ENCODE measurements at places on chromosomes 1 and 21. TPM values are rescaled to one million over a fixed set of nuclear protein-coding genes. Genes with fewer than 3 reads are reported as not detected.

DNA sequence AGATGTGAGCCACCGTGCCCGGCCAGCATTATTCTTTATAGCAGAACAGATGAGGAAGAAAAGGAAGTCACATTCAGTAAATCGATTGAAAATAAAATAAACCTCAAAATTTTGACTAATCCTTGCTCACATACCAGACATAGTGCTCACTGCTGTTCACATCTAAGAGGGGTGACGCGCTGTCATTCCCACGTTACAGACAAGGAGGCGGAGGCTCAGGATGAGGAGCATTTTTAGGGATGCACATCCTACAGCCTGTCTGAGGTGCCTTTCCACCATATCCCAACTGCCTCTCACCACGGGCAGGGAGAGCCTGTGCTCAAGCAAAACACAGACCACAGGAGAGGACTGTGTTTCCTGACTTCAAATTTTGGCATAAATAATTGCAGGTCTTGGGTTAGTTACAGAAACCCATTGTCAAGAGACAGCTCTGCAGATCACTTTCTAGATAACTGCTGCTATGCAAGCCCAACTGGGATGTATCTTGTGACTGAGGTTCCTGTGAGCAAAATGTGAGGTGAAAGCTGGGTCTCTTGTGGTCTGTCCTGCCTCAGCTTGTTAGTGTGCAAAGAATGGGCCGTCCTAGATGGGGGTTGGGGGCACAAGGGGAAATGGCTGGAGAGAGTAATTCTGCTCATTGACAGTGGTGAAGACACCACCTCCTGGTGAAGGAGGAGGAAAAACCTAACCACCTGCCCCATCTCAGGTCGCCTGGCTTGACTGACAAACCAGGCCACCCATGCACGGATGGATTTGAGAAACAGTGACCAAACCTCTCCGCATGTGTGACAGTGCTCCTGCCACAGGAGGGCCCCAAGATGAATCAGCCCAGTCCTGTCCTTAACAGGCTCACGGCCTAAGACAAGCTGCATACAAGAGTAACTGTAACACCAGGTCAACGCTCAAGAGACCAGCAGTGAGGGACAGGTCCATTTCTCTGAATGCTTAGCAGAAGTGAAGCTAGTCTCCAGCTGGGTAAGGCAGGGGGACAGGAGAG lies 8.2 kb downstream of the TNN start:
- no peak for DNase-seq

- no peak for DNase-seq
Measured at GRCh38 chr1:160548960-160549664, 26.1 kb upstream of the SLAMF6 start.

The NECAP2 gene
- total RNA-seq: 53.1 TPM

DNA sequence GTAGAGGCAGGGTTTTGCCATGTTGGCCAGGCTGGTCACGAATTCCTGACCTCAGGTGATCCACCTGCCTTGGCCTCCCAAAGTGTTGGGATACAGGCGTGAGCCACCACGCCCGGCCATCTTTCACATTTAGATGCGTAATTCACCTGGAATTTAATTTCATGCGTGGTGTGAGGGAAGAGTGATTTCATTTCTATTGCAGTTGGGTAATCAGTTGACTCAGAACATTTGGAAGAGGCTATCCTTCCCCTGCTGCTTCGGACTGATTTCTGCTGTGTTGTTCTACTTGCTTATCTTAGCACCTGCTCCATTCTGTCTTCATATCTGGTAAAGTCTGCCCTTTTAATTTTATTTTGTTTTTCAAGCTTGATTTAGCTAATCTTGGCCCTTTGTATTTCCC lies 19.1 kb downstream of the DIP2A start:
- no peak for DNase-seq

- DNase-seq: peak; percentile 70
Measured at GRCh38 chr1:147627435-147628110, 42.8 kb downstream of the ACP6 start.

DNA sequence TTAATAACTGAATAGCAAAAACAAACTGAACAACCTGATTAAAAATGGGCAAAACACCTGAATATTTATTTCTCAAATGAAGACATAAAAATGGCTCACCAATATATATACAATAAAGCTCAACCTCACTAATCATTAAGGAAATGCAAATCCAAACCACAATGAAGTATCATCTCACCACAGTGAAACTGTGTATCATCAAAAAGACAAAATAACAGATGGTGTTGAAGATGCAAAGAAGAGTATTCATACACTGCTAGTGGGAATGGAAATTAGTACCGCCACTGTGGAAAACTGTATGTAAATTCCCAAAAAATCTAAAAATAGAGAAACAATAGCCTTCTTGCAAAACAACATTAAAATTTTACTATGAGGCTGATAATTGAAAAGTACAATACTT lies 1660.1 kb upstream of the B3GALT2 start:
- DNase-seq: no peak

- DNase-seq: peak; percentile 65
Measured at GRCh38 chr1:210347112-210347511, 18.4 kb downstream of the HHAT start.

The PLCH2 gene
- total RNA-seq: 6.0 TPM

GRCh38 chr1:166895766-166896165 lies 19.7 kb upstream of the TADA1 start:
- no peak for DNase-seq

The CHIA gene
- not detected for total RNA-seq

The C1QC gene
- not detected for total RNA-seq

DNA sequence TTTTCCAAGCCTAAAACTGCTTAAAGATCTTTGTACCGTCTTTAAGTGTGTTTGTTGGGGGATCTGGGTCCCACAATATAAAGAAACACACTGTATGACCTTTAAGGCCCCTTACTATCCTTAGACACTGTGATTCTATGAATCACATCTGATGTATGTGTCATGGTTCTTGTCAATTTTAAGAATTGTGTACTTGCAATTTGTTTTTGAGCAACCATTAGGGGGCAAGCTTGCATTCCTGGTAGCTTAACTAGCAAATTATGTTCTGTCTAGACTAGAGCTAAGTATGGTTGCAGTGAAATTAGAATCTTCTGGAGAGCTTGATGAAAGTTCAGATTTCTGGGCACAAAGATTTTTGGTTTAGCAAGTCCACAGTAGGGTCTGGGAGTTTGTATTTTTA lies 219.5 kb downstream of the TPR start:
- DNase-seq: no peak

GRCh38 chr21:35467566-35467965 lies 418.5 kb upstream of the RUNX1 start:
- DNase-seq: no peak

DNA sequence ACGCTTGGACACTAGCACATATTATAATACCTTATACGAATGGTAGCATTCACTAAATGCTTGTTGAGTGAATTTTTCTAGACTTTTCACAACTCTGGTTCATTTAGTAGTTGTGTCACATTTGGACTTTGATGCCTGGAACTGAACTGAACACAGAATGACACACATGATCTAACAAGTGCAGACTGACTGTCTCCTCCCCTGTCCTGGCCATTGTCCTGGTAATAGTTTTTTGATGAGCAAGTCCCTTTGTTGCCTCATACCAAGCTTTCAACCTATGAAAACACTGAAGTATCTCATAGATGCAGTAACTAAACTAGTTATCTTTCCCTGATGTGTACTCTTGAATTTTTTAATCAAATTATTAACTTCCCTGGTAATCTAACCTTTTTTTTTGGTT lies 66.4 kb downstream of the LRRC8D start:
- no peak for DNase-seq

The EDARADD gene
- total RNA-seq: 3.0 TPM

- DNase-seq: no peak
Measured at GRCh38 chr1:157566484-157567300, 14.4 kb upstream of the FCRL5 start.

The KMO gene
- 0.18 TPM for total RNA-seq

- DNase-seq: peak; percentile 66
Measured at GRCh38 chr1:2072109-2072806, 22.0 kb downstream of the PRKCZ start.

The ZDHHC18 gene
- total RNA-seq: 61.3 TPM

DNA sequence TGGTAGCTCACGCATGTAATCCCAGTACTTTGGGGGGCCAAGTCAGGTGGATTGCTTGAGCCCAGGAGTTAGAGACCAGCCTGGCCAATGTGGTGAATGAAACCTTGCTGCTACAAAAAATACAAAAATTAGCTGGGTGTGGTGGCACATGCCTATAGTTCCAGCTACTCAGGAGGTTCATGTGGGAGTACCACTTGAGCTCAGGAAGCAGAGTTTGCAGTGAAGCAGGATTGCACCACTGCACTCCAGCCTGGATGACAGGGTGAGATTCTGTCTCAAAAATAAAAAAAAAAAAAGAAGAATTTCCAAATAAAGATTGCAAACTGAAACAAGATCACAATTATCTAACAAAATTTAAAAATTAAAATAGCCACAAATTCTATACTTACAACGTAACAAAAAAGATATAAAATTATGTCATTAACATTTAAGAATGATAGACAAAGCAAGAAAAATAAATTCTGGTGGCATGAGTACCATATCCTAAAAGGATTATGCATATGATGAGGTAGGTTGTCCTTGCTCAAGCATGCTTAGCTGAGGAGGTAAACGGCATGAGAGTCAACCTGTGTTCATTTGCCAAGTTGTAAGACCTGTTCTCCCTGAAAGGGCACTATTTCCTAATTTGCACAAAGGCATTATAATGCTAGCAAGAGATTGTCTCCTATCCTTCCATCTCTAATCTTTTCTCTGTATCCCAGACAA lies 20.2 kb downstream of the IPP start:
- no peak for DNase-seq

- no peak for DNase-seq
Measured at GRCh38 chr1:223486366-223486765, 93.2 kb downstream of the CCDC185 start.

DNA sequence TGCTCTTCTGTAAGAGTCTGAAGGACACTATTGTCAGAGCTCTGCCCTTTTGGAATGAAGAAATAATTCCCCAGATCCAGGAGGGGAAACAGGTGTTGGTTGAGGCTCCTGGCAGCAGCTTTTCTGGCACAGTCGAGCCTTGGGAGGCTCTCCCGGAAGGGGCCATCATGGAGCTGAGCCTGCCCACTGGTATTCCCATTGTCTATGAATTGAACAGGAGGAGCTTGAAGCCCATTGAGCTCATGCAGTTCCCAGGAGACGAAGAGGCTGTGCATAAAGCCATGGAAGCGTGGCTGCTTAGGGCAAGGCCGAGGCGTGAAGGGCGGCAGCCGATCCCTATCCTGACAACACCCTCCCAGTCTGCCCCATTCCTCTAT lies 26.6 kb downstream of the UBE4B start:
- no peak for DNase-seq

- DNase-seq: peak; percentile 82
Measured at GRCh38 chr1:231460614-231461013, 38.5 kb upstream of the EGLN1 start.

The ASAP3 gene
- total RNA-seq: 0.74 TPM

GRCh38 chr1:110948038-110948810 lies 15.5 kb downstream of the LRIF1 start:
- DNase-seq: no peak

The SLC2A5 gene
- total RNA-seq: not detected

- no peak for DNase-seq
Measured at GRCh38 chr1:213976665-213977485, 10.9 kb upstream of the PROX1 start.

- no peak for DNase-seq
Measured at GRCh38 chr1:13892671-13893325, 192.8 kb downstream of the PRDM2 start.

The OLFM3 gene
- total RNA-seq: not detected

GRCh38 chr1:234149217-234149616 lies 224.0 kb upstream of the COA6 start:
- DNase-seq: no peak

The RPS6KC1 gene
- total RNA-seq: 5.3 TPM

Measured in activated CD8-positive, alpha-beta T cell treated with anti-CD3 and anti-CD28 coated beads for 36 hours (primary cell).